Endothelial cell (in vitro differentiated cells): ENCODE measurements at places on chromosomes 2 and 18.

DNA sequence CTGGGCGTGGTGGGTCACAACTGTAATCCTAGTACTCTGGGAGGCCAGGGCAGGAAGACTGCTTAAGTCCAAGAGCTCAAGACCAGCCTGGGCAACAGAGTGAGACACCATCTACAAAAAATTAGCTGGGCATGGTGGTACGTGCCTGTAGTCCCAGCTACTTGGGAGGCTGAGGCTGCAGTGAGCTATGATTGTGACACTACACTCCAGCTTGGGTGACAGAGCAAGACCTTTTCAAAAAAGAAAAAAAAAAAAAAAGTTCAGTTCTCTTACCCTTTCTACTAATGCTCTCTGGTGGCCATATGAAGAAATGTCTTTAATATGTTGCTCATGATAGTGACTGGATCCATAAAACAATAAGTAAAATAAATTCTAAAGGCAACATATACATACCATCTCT lies 14.9 kb downstream of the TYW5 start:
- no peak for DNase-seq

DNA sequence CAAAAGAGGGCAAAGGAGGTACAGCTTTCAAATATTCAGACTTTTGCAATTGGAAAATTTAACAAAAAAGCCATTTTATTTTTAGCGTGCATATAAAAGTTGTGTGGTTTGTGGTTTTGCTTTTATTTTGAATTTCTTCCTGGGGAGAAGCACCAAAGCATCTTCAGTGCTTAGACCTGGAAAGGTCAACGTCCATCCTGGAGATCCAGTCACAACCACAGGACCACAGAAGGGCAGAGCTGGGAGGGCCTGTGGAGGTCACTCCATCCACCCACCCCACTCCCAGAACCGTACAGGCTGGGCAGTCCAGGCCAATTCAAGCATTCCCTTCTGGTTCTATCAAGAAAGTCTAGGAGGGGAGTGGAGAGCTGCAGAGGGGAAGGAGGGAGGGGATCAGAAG lies 43.8 kb downstream of the MPHOSPH10 start:
- DNase-seq, result no peak

- DNase-seq, result no peak
These were observed 271.7 kb upstream of the DOK6 start for GRCh38 chr18:69128978-69129377.

GRCh38 chr2:79370976-79371538 lies 141.8 kb upstream of the CTNNA2 start:
- DNase-seq, result no peak

- DNase-seq, result no peak
These were observed 197.5 kb downstream of the PDE1A start for GRCh38 chr2:182229297-182229696.

DNA sequence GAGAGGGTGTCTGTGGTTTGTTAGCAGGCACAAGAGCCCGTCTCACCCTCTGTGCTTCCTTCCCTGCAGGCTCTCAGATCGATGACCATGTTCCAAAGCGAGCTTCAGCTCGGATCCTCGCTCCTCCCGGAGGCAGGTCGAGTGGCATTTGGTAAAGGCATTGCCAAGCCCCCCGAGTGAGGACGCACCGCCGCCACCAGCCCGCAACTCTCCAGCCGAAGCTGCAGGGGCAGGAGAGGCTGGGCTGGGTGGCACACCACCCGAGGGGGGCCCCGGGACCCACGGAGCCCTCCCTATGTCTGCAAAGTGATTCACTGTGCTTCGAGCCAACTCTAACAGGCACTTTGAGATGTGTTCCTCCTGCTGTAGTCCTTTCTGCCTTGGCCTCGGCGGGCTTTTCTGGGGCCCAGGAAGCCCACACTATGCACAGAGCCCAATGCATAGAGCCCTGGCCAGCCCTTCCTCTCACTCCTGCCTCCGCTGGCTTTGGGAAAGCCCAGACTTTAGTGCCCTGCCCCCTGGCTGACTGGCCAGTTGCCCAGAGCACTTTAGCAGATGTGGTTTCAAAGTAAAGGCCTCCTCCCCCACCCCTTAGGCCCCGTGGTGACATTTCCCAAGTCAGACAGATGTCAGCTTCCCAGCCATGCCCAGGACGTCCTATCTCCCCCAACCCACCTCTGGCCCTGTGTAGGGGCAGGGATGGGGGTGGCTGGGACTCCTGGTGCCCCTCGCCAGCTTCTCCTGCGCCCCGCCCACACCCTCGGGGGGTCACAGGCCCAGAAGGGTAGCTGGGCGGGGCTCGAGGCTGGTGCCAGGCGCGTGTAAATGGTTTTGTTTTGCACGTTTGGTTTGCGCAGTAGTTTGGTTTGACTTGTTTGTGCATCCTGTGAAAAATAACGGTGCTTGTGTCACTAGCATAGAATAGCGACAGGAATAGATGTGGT lies 23.3 kb upstream of the MAPRE3 start:
- no peak for DNase-seq

GRCh38 chr2:204170411-204170810 lies 233.8 kb downstream of the ICOS start:
- no peak for DNase-seq

GRCh38 chr2:17517481-17518211 lies 594 bp downstream of the RAD51AP2 start:
- DNase-seq, result no peak

GRCh38 chr2:28345619-28346018 lies 47.0 kb upstream of the FOSL2 start:
- DNase-seq, result no peak

GRCh38 chr2:152097290-152097800 lies 1.5 kb downstream of the CACNB4 start:
- no peak for DNase-seq

GRCh38 chr2:236819275-236820002 lies 249.8 kb downstream of the ACKR3 start:
- DNase-seq, result no peak

DNA sequence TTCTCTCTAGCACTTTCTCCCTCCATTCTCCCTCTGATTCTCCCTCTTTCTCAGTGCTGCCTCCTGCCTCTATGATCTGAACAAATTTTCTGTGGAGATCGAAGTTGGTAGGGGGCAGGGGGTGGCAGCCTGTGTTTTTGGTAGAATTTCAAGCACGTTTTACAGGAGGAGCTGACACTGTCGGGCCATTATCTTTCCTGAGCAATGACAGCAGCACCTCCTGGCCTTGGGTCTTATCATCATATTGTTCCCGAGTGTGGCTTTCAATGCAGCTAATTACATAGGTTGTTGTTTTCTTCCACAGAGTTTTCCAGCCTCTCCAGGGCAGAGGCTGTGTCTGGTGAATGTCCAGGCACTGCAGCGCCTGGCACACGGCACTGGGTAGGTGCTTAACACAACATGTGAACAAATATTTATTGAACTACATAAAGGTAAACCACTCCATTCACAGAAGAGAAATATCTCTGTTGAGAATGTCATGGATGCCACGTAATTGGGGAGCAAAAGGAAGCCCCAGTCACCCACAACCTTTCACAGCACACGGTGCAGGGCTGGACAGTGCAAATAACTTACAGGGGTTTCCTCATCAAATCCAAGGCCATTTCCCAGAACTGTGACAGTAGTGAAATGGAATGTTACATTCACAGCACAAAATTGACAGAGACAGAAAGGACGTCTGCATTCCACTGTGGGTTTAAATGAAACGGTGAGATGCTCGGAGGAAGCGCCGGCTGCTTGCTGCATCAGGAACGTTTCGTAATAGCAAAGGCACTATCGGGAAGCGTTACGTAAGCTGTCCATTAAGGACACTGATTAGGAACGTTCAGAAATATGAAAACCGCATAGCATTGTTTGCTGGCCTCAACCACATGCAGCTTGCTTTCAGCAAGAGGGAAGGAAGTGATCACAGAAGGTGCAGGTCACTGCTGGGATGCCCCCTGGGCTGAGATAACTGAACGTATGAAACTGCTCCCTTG lies 6.5 kb upstream of the KCNG2 start:
- no peak for DNase-seq

- DNase-seq, result no peak
These were observed 67.9 kb upstream of the PNPT1 start for GRCh38 chr2:55761526-55761925.

DNA sequence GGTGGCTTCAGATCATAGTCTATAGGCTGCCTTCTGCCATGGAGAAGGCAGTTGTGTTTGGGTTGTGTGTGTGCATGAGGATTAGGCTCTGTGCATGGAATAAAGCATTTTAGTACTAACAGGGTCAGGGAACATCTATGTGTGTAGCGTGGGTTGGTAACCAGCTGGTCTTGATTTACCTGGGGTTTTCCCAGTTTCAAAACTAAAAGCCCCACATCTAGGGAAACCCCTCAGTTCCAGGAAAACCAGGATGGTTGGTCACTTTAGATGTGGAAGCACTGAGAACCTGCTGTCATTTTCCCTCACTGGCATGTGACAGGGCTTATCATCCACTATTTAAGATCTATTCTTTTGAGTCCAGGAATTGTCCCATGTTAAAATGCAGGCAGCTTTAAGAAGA lies 116.3 kb downstream of the POLE4 start:
- no peak for DNase-seq

DNA sequence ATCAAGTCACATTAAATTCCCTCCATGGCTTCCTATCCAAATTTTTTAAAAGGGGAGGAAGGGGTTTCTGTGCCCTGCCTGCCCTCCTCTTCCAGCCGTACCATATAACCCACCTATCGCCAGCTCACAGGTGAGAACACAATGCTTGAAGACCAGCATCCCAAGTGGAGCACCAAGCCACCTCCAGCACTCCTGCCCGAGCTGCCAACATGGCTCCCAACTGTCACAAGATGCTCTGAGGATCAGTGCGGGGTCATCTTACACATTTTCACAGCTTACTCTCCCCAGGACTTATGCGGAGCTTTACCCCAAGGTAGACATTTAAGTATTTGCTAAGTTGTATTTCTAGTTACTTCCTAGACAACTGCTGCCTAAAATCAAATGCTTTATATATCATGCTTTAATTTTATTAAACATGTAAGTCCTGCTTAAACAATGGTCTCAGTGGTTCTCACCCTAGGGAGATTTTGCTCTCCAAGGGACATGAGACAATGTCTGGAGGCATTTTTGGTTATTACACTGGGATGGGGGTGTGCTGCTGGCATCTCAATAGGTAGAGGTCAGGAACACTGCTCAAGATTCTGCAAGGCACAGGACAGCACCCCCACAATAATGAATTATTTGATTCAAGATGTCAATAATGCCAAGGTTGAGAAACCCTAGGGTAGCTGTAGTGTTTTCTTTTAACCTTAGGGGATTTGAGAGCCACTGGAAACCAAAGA lies 45.8 kb downstream of the SF3B1 start:
- DNase-seq, result no peak

- DNase-seq, result no peak
These were observed 11.5 kb upstream of the PARD3B start for GRCh38 chr2:204533629-204534370.

DNA sequence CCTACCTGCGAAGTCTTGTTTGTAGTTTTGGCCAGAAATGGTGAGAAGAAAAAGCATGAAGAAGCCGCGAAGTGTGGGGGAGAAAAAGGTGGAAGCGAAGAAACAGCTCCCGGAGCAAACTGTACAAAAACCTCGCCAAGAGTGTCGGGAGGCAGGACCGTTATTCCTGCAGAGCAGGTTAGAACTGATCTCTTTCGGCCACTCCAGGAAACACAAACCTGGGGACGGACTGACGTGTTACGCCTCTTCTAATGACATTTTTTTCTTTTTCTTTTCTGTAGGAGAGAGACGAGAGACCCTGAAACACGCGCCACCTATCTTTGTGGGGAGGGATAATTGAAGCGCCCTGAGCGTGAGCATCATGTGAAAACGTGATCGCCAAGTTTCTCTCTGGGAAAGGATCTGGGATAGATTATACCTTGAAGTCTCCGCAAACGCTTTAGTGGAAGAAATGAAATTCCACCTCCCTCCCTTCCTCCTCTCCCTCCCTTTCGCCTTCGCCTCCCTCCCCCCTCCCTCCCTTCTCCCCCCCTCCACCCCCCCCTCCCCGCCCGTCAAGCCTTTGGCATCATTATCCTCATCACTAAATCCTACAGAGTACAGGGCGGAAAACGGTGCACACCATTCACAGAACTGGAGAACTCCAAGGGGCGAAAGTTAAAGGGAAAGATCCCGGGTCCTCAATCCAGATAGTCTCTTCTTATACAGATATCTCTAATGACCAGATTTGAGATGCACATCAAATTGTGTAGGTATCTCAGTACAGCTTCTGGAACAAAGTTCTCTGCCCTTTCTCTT lies at the start of gene ZEB2:
TSS of gene ZEB2 (minus strand) at position 186 of the 798 bp plus-strand sequence. CDS start 2,769 bp downstream, outside the sequence.
- DNase-seq, result peak; percentile 50

DNA sequence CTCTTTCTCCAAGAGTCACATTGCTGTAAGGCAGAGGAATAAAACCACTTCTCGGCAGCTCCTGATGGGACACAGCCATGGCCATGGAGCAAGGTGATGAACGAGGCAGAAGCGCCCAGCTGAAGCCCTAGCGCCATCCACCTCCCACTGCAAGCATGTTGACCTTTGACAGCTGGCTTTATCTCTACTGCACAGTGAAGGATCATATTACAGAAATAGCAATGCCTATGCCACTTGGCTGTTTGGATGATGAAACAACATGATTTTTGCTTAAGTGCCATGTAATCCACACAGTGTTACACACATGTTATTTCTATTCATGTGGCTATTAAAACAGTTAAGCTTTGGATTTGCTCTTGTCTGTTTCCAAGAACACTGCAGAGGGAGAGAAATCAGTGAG lies 167.7 kb downstream of the VAPA start:
- DNase-seq, result no peak

- DNase-seq, result no peak
These were observed 65.7 kb downstream of the TRABD2A start for GRCh38 chr2:84815146-84815545.

DNA sequence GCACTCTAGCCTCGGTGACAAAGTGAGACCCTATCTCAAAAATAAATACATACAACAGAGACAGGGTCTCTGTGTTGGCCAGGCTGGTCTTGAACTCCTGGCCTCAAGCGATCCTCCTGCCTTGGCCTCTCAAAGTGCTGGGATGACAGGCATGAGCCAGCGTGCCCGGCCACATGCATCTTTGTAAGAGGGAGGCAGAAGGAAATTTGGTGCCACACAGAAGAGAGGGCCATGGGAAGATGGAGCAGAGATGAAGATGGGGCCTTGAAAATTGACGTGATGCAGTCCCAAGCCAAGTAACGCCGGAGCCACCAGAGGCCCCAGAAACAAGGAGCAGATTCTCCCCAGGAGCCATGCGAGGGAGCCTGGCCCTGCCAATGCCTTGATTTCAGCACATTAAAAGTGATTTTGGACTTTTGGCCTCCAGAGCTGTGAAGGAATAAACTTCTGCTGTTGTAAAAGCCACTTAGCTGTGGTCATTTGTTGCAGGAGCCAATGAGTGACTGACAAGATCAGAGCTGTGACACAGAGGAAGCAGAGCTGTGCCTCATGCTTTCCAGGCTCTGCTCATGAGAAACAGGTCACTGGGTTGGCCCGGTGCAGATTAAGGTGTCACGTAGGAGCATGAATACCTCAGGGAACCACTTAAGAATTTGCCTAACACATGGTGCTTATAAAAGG lies 2.7 kb upstream of the SLC66A2 start:
- DNase-seq, result no peak

DNA sequence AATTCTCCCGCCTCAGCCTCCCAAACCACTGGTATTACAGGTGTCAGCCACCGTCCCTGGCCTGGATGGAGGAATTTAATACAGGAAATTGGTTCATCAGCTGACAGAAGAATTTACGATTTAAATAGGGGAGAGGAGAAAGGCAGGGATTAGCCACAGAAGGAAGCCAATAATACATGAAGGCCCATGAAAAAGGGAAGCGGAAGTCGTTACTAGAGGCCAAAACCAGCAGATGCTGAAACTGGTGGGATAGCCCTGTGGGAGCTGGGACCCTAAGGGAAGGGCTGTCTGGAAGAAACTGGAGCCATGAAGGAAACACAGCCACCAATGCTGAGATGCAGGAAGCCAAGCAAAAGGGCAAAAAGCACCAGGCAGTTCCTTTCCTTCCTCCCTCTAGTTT lies 163.7 kb upstream of the RMP24 start:
- DNase-seq, result no peak

- no peak for DNase-seq
These were observed 164.1 kb upstream of the BOD1L2 start for GRCh38 chr18:56982766-56983165.
